ENCODE measurements at places on chromosomes 4 and X.

- no peak for DNase-seq
Measured at GRCh38 chrX:101220662-101221260, 1.2 kb downstream of the DRP2 start.

GRCh38 chr4:30073011-30073710 lies 647.0 kb upstream of the PCDH7 start:
- DNase-seq = no peak

- no peak for DNase-seq
Measured at GRCh38 chr4:56183344-56183959, 203.8 kb downstream of the AASDH start.

DNA sequence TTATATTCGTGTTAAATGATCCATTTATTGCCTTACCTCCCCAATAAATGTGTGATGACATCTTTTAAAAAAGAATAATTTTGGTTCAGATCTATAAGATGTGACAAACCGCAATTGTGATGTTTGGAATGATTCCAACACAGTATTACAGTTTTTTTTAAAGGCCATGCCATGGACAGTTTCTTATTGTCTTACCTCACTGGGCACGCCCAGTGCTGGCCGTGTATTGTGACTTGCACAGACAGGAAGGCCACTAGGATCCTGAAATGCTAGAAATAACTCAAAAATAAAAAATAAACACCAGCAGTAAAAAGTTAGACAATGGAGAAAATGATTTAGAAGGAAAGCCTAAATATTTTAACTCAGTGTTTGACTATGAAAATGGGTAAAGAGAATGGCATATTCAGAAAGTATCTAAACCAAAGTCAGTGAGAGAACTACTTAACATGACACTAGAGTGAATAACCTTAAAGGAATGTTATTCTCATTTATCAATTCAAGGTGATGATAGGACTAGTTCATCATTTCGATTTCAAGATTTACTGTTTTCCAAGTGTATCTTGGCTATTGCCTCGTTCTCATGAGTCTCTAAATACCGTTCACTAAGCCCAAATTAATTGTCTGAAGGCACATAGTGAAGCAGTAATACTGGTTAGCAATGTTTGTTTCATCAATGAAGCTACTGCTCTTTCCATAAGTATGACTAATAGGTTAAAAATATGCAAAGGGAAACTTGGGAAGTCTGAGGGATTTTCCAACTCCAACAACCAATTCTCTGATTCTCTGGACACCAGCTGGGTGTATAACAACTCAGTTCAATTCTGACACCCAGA lies 46.1 kb upstream of the VEGFC start:
- no peak for DNase-seq

- peak; percentile 42 for DNase-seq
Measured at GRCh38 chr4:78951862-78952472, 12.7 kb upstream of the PAQR3 start.

DNA sequence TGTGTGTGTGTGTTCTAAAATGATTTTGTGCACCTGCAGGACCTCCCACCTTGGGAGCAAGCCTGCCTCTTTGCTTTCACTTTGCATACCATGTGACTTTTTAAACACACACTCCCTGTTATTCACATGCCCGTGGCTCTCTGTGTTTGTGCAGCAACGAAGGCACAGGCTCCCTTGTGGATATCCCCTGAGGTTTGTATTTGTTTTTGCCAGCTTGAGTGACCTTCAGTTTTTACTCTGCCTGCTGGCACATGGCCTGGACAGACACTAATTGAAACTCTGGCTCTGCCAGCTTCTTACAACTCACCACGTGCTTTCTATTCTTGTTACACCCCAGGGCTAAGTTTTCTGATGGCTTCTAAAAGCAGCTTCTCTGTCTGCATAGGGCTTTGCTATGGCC lies 885.8 kb downstream of the SH3BGRL start:
- DNase-seq = no peak

GRCh38 chr4:41204400-41204978 lies 9.9 kb downstream of the APBB2 start:
- DNase-seq = no peak

DNA sequence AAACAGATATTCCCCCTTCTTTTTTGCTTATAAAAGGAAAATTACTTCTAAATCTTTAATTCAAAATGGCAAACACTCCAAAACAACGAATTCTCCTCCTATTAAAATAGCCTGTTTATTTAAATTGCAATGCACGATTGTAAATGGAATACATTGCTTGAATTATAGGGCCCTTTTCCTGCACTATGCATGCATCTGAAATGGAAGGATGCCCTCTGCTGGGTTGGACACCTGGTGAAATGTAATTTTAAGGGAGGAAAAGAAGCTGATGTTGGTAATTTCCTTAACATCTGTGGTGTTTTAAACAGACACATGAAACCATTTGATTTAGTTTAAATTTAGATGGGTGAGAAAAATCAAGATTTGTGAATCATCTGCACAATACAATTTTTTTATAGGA lies 72.8 kb downstream of the GRXCR1 start:
- DNase-seq = no peak

GRCh38 chr4:165288639-165289422 lies 38.6 kb upstream of the MSMO1 start:
- peak; percentile 82 for DNase-seq

DNA sequence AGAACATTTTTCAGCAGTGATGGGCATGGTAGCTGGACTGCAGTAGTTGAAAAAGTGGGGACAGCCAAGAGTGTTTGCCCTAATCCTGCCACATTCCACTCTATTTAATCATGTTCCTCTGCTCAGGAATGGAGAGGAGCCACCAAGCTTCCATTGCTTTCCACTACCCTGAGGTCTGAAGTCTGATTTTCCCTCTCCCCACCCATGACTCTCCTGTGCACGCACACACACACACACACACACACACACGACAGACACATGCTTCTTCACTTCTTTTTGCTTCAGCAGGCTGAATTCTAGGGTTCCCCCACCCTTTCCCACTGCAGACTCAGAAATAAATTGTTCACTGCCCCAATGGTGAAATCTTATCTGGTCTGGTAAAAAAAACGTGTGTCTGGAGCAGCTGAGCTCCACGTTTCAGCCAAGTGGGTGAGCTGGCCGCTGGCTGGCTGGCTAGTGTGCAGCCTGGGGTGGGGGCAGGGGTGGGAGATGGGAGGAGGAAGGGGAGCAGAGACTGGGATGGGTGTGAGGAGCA lies 142.7 kb upstream of the NALF2 start:
- DNase-seq = no peak

DNA sequence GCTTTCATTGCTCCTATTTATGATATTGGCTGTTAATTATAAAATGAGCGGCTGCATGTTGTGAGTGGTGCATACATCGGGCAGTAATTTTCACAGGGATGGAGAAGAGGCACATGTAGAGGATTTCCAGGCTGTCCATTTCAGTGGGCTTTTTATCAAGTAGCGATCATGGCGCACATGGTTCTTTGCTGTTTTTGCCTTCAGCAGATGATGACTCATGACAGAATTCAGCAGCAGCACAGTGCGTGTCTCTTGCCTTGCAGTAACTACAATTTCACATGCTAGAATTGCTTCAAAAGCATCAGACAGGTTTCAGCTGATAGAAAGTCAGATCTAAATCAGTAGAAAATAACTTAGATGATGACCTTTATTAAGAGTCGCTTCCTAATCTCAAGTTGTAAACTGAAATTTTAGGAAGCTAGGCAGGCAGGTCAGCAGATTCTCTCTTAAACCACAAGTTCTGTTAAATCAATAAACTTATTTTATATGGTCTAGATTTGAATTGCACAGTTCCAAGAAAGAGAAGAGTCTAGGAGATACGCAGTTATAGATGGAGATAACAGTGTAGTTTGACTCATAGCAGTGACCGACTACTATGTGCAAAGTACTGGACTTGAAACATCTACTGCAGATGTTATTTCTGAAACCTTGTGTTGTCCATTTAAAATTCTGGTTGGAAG lies 35.8 kb downstream of the LRP2BP start:
- DNase-seq = no peak
